Panc1 (cell line): ENCODE measurements at places on chromosomes 12 and 14.

- no peak for DNase-seq
These were observed 1062.2 kb upstream of the FBXO33 start for GRCh38 chr14:40494483-40494882.

- DNase-seq: no peak
These were observed 222.1 kb upstream of the HMGA2 start for GRCh38 chr12:65602253-65602609.

DNA sequence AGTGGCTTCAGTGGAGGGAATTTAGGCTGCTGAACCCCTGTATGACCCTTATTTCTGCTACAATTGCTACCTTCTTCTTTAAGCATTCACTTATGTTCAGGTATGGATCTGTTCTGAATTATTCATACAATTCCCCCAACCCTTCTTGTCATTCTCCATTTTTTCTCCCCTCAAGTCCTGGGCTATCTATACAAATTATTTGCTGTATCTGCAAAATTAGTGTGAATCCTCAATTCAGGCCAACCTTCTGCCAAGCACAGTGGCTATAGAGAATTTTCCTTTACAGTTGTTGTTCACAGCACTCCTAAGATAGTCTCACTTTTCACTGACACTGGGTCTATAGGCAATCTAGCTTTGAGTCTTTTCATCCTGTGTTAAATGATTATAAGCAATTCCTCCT is 119.2 kb upstream of the CNTN1 start:
- DNase-seq: no peak

DNA sequence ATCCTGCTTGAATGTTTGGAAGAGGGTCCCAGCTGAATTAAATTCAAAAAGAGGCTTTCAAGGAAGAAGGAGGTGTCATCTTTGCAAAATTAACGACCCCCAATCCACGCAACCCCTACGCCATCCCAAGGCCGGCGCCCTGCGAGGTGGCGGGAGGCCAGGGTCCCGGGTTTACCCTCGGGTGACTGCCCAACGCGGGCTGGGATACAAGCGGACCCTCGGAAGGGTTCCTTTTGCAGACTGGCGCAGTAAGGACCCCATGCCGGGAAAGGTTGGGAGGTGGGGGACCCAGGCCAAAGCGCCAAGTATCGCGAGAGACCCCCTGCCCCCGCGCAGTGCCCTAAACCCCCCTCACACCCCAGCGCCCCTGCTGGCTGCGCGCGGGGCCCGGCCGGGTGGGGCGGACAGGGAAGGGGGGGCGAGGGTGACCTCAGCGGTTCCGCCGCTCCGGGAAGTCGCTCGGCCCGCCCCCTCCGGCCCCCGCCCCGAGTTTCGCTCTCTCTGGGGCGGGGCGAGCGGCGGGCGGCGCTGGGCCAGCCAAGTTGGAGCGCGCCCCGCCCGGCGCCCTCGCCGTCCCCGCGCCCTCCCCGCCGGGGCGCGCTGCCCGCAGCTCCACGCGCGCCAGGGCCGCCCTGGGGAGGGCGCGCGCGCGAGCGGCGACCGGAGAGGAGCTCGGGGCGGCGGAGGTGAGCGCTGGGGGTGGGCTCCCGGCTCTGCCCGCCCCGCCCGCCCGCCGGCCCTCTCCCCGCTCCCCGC is 708 bp upstream of the ZBTB42 start:
- no peak for DNase-seq
